GM10248 (cell line): ENCODE measurements at places on chromosomes 13 and 19.

DNA sequence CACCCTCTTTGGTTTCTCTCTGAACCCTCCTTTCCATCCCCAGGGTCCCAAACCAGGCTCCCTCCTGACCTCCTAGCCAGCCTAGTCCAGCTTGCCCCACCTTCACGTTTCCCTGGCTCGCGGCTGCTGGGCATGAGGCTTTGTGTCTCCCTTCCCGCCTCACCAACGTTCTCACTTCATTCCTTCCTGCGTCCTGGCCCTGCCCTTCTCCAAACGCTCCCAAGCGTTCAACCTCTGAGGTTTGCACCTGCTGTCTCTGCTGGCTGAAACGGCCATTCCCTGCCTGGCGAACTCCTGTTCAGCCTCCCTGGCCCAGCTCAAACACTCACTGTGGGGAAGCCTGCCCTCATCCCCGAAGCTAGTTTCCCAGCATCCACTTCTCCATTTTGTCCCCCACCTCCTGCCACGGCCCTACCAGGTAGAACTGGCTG lies 12.4 kb downstream of the EPS8L1 start:
- no peak for DNase-seq

- no peak for DNase-seq
Observed at GRCh38 chr19:29695765-29696564, 19.1 kb downstream of the C19orf12 start.

DNA sequence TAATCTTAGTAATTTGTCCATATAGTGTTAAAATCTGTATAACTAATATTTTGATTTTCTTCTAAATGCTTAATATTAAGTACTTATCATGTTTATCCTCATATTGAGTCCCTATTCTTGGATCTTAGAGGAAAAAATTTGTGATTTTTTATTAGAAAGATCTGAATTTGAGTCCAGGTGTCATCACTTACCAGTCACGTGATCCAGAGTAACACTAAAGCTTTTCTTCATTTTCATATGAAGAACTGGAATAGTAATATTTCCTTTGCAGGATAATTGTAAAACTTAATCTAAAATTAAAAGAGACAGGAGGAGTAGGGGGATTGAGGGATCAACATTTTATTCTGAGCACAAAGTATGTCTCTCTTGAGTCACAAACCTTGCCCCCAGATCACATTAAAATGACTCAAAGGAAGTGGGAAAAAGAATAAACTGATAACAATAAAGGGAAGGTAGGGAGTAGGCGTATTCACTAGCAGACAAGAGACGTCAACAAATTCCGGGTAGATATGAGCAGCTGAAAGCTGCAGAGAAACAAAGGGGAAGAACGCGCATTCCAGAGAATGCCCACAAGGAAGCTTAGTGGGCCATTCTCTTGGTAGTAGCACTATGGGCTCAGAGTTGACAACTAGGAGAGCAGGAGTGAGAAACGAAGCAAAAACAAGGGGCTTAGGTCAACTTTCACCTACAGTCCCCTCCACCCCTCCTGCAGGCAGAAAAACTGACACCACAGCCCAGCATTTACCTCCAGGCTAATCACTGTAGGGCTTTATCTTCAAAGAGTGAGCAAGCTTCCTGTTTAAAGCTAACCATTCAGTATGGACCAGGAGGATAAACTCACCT lies 123.1 kb downstream of the SPRY2 start:
- no peak for DNase-seq

GRCh38 chr19:4866595-4867424 lies 657 bp downstream of the PLIN3 start:
- peak; percentile 57 for DNase-seq

GRCh38 chr13:51935326-51936171 lies 73.8 kb downstream of the CCDC70 start:
- DNase-seq = no peak

DNA sequence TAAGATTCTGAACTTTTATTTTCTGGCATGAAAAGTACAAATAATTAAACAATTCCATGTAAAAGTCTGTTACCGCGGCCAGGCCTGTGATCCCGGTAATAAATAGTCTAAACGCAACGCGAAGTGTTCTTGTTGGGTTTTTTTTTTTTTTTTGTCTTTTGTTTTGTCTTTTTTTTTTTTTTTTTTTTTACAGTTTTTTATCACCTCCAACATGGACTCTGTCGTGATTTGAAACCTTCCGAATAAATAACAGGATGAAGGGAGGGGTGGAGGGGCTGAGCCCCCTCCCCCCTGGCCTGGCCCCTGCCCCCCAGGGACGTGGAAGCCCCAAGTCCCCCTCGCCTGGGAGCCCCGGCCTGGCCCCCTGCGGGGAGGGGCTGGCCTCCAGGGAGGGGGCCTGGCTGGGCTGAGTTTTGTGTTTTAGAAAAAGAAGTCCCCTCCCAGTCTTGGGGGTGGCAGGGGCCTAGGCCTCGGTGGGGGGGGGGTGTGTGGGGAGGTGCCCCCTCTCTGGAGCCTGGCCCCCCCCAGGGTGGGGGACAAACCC lies 16.0 kb downstream of the PRKCSH start:
- DNase-seq = no peak

DNA sequence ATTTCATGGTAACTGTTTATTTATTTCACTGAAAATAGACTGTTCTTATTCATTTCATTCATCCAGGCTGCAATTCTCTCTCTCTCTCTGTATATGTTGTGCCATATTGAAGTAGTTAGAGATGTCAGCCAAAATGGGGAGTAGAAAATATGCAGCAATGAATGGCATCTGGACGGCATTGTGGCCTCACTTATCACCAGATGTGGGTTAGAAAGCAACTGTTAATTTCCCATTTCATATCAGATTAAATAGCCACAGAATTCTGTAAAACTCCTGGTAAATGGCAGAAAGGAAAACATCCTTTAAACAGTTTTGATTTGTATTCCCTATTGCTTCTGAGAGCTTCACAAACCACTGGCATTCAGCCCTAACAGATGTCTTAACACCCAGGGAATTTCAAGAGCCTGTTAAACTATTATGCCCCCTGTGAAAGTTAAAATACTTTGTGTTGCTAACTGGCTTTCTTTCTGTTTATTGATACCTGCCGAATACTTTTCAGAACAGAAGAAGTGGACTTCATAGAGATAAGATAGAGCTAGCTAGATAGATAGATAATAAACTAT lies 1763.3 kb upstream of the MIR17HG start:
- DNase-seq = no peak
